ENCODE measurements at places on chromosomes 6 and 20. TPM values are rescaled to one million over a fixed set of nuclear protein-coding genes. Genes with fewer than 3 reads are reported as not detected.

DNA sequence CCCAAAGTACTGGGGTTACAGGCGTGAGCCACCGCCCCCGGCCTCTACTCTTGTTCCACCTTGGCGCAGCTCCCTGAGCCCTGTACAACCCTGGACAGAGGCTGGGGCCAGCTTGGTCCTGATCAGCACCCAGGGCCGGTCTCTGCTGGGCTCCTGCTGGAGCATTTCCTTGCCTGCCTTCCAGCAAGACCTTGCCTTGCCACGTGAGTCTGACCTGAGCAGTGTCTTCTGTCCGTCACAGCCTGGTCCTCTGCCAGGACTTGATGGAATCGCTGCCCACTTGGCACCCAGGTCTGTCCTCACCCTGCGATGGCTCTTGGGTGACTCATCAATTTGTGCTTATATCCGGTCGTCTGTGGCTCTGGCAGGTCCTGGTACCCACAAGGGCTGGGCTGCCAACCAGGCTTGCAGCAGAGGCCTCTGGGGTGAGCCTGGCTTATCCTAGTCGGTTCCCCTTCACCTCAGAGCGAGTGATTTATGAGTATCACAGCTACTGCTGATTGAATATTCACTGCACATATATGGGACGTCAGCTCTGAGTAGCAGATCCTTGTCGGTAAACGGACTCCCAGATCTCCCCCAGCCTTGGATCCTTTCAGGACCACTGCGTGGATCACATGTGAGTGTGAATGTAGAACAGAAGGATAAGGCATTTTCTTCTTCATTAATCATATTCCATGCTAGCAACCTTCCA is 10.1 kb upstream of the SULF2 start:
- no peak for DNase-seq

ZSCAN26 gene
- total RNA-seq, result 24.6 TPM

TBXT gene
- total RNA-seq, result not detected

DNA sequence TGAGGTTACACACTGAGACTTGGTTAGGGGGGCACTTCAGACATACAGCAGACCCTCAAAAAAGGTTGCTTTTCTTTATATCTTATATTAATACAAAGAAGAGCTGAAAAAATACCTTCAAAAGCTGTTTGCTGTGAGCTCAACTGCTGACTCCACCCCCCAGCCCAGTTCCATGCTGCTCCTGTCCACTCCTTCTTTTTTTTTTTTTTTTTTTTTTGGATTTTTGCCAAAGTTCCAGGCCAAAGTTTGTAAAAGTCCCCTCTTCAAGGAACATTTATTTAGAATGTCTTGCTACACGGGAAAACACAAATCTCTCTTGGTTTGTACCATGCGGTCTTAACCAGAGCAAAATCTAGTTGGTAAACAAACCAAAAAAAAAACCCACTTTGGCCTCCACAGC is 85.3 kb upstream of the AKAP12 start:
- peak; percentile 79 for DNase-seq

GRCh38 chr6:145075425-145075824 is 659.9 kb downstream of the EPM2A start:
- DNase-seq, result no peak

DNA sequence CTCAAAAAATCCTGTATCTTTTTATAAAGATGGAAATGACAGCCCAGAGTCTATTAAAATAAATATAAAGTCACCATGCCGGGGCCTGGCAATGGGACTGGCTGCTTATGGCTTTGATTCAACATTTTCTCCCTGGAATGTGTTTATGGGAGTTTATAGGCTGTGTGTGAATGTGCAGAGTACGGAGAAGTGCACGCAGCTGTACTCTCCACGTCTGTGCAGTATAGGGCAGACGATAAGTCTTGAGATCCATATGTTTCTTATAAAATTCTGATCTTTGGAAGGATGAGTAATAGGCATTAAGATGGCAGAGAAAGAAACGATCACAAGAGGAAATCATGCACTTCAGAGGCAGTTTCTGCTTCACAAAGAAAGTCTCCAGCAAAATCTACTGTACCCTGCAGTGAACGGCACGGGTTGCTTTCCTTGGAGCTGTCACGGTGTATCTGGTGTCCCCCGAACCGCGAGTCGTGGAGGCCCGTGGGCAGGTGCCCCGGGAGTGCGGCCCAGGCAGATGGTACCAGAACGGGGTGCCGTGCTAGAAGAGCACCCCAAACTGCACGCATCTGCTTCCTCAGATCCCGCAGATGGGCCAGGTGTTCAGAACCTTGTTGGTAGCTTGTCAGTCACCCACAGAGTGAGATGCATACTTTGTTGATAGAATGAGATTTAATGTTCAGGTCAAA is 382.5 kb downstream of the TAF4 start:
- no peak for DNase-seq

- no peak for DNase-seq
Measured at GRCh38 chr20:4342609-4343008, 327.3 kb upstream of the RNF24 start.

DNA sequence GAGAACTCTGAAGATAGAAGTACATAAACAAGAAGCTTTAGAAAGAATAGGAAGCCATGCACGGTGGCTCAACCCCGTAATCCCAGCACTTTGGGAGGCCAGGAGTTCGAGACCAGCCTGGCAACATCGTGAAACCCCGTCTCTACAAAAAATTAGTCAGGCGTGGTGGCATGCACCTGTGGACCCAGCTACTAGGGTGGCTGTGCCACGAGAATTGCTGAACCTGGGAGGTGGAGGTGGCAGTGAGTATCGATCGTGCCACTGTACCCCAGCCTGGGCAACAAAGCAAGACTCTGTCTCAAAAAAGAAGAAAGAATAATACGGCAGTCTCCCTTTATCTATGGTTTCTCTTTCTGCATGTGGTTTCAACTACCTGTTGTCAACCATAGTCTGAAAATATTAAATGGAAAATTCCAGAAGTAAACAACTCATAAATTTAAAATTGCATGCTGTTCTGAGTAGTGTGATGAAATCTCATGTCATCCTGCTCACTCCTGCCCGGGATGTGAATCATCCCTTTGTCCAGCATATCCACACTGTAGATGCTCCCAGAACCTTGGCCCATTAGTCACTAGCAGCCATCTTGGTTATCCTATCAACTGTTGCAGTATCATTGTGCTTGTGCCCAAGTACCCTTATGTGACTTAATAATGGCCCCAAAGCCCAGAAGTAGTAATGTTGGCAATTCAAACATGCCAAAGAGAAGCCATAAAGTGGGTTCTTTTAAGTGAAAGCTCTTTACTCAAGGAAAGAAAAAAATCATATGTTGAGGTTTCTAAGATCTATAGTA is 22.1 kb downstream of the DEK start:
- no peak for DNase-seq

DNA sequence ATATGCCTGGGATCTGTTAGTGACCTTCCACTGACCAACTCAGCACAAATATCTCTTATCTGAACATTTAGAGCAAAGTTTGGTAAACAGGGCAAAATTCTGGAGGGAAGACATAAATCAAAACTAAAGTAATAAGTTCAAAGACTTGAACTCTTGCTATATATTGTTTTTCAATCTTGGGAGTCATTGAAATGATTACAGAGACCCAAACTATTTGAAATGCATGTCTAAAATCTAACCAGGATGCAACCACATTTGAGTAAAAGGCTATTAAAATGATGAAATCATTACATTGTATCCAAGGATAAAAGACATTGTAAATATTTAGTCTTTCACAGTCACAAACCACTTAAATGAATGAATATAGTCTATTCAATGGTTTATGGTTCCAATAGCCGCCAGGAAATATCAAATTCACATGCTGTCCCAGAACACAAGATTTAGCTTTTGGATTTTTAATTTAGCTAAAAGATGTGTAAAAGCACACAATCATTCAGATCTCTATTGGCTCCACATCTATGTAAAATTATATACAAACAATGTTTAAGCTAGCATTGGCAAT is 256.6 kb upstream of the EPHA7 start:
- DNase-seq, result peak; percentile 62

DNA sequence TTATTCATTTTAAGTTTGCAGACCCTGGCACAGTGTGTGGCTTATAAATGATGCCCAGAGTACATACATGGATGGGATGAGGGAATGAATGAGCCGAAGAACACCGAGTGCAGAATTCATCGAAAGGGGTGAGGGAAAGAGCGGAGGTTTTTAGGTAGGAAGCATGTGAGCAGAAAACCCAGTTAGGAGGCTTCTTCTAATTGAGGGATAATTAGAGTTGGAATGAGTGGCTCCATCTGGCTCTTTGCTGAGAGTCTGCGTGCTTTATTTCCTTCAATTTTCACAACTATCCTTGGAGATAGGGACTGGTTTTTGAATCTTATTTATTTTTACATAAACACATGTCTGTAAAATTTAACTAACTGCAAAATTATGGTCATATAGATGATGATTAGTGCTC is 150.7 kb downstream of the DOK5 start:
- DNase-seq, result no peak

DNA sequence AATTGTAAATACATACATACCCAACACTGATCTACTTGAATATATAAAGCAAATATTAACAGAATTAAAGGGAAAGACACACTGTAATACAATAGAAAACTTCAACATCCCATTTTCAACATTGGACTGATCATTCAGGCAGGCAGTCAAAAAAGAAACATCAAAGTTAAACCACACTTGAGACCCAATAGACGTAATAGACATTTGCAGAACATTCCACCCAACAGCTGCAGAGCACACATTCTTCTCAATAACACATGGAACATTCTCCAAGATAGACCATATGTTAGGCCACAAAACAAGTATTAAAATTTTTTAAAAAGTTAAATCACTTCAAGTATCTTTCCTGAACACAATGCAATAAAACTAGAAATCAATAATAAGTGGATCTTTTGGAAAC is 698.2 kb downstream of the COL12A1 start:
- peak; percentile 85 for DNase-seq

DNA sequence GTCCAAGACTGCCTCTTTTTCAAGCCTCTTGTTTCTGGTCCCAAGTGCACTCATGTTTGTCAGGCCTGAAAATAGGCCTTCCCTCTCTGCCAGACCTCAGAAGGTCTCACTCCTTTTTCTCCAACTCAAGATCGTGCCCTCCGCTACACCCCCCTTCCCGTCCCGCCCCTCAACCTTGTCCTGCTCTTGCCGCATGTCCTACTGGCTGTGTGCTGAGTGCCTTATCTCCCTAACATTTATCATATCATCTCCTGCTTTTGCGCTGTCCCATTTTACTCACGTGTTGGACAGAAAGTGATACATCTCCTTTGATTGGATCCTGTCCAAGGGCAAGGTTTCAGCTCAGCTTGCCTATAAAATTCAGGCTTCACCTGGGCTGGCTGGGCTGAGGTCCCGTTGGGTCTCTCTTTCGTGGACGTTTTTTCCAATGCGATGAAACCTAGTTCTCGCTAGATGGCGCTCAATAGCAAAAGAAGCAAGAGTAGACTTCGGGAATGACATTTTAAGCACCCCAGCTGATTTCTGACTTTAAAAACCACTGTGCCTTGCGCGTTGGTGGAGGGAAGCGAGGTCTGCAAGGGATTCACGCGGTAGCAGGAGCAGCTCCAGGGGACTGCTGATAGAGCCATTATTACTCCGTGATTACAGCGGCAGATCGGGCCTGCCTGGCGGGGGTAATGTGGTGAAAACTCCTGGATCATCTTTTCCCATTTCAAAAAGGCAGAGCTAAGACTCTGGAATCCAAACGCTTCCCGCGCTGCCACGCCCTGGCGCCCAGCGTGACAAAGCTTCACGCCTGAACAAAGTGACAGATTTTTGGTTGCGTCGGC is 137.6 kb downstream of the IMPG1 start:
- peak; percentile 89 for DNase-seq

- DNase-seq, result peak; percentile 73
Measured at GRCh38 chr6:68054756-68055155, 580.3 kb upstream of the ADGRB3 start.

- DNase-seq, result no peak
Measured at GRCh38 chr6:136521427-136521826, 28.8 kb downstream of the MAP7 start.

- no peak for DNase-seq
Measured at GRCh38 chr6:113385020-113385431, 472.1 kb upstream of the MARCKS start.

GRCh38 chr6:32081168-32081990 is 27.8 kb downstream of the TNXB start:
- peak; percentile 90 for DNase-seq

DNA sequence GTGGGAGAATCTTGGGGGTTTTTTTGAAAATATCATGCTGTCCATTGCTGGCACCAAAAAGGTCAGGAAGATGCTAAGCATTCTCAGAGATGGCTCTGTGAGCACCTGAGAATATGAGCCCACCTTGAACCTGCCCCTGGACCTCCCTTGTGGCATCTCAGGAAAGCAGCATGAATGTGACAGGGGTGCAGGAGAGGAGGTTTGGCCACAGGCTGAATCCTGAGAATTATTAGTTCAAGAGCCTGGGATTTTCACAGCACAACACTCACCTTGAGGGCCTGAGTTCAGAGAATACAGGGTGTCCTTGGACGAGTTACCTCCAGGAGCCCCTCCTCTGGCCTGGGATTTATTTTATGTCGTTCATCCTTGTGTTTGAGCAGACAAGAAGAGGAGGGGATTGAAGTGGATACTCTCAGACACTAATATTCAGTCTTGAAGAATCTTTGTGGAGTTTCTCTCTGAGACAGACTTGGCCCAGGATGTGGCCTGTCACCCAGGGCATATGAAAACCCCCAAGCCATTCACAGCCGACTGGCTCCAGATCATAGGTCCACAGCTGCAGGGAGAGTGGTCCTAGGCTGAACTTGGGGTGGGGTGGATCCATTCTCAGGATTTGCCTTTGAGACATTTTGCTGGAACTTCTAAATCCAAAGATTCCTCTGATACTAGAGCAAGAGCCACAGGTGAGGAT is 390.8 kb downstream of the RNGTT start:
- no peak for DNase-seq

DNA sequence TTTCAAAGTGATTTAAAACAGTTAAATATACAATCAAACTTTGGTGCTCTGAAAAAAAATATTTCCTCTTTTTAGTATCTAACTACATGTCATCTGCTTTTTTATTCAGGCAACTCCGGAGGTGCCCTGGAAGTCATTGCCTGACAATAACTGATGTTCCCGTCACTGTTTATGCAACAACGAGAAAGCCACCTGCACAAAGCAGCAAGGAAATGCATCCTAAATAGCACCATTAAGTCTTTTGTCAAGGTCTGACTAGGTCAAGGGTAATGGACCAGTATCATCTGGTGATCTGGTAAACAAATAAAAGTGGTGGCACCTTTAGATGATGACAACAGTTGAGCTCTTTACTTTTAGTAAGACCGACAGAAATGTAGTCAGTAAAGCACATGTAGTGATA is 13.2 kb downstream of the FAM229B start:
- peak; percentile 25 for DNase-seq

DNA sequence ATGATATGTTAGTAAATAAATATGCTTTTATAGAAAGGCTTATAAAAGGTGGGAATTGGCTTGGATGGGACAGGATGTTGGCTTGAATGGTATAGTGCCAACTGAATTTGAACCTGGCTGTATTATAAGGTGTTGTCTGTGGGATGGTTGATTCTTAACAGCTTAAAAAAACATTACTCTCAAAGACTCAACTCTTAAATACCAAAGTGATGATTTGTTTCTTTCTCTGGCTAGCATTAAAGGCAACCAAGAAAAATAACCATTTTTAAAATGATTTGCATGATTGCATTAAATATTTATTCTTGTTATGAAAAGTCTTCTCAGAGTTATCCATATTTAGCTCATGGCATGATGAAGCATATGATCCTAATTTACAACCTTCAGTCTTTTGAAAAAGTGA is 216.2 kb downstream of the RIMS1 start:
- DNase-seq, result no peak

- DNase-seq, result no peak
Measured at GRCh38 chr6:39698789-39699188, 26.4 kb downstream of the KIF6 start.

All from muscle of leg (tissue), 16 donors.